ENCODE measurements at places on chromosomes 13 and 19.
A peak's percentile ranks its signal among the peaks of the same experiment; 100 is the strongest.

GRCh38 chr13:33799950-33800592 is 17.9 kb upstream of the RFC3 start:
- no peak for DNase-seq

DNA sequence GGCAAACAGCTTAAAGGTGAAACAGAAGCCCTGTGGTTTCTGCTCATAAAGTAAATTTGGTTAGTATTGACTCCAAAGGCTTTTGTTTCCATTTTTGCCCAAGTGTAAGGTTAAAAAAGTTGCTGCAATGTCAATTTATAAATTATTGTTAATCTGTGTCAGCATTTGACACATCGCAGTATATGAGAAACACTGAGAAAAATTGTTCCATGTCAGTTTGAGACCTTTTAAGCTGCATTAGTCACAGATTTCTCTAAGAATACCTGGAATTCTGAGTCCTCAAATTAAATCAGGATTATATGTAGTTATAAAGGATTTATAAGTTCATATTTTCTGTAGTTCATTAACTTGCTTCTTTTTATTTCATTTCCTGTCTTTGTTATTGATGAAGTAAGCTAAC is 78.8 kb downstream of the FGF14 start:
- DNase-seq, result no peak

- DNase-seq, result no peak
These were observed 1.3 kb downstream of the SHISA7 start for GRCh38 chr19:55441692-55442321.

DNA sequence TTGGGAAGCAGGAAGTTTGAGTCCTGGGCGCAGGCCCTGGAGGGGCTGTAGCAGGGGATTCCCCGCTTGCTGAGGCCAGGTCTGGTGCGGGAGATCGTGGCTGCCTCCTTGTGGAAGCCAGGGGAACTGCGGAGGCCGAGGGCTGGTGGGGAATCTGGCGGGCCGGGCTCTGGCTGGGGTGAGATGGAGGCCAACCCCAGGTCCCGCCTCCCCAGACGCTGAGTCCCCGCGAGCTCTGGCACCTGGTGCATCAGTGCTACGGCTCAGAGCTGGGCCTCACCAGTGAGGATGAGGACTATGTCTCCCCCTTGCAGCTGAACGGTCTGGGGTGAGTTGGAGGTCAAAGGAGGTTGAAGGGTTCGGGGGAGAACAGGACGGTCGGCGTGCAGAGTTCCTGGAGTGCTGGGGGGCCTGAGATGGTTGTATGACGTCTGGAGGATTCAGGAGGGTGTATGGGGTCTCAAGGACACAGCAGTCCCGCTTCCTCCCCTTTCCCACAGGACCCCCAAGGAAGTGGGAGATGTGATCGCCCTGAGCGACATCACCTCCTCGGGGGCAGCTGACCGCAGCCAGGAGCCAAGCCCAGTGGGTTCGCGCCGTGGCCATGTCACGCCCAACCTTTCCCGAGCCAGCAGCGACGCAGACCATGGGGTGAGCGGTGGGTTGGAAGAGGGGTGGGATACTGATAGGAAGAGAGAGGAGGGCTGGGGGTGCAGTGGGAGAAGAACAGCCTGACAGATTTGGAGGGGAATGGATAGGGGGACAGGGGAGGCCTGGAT is 13.1 kb downstream of the GRAMD1A start:
- peak; percentile 93 for DNase-seq

DNA sequence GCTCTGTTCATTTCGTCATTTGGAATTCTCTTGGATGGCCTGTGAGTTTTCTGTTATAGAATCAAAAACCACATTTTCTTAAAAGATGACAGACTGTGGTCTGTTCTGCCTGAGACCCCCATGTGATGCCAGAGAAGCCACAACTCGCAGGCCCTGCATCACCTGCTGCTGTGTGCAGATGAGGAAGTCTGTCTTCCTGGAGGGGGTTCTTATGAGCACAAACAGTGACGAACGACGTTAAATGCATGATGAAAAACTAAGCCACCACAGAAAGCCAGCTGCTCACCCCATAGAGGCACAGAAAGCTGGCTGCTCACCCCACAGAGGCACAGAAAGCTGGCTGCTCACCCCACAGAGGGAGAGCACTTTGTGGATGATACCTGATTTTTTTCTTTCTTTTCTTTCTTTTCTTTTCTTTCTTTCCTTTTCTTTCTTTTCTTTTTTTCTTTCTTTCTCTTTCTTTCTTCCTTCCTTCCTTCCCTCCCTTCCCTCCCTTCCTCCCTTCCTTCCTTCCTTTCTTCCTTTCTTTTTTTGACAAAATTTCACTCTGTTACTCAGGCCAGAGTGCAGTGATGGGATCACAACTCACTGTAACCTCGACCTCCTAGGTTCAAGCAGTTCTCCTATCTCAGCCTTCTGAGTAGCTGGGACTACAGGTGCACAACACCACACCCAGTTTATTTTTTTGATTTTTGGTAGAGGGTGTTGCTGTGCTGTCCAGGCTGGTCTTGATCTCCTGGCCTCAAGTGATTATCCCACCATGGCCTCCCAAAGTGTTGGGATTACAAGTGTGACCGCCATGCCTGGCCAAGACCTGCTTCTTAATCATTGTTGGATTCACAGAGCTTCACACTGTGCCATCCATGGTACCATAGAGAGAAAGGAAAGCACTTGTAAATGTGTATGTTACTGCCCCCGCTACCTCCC is 1191.4 kb downstream of the UQCRFS1 start:
- DNase-seq, result no peak

GRCh38 chr19:40567040-40567749 is 9.5 kb upstream of the SHKBP1 start:
- DNase-seq, result no peak

DNA sequence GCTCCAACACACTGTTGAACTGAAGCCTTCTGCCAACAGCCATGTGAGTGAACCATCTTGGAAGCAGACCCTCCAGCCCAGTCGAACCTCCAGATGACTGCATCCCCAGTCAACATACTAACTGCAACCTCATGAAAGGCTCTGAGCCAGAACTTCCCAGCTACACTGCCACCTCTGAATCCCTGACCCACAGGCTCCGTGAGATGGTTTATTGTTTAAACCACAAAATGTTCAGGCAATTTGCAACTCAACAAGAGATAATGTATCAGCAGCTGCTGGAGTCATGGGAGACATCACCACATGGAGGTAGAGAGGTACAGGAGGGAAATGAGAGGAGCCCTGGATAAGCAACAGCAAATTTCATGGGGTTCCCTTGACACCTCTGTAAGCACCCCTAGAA is 266.4 kb upstream of the NBEA start:
- DNase-seq, result no peak

- no peak for DNase-seq
These were observed 28.1 kb upstream of the HMGB1 start for GRCh38 chr13:30493658-30494381.

Measured in mesenteric fat pad (tissue), 1 donor.